ENCODE measurements at places on chromosomes 7 and 10.

DNA sequence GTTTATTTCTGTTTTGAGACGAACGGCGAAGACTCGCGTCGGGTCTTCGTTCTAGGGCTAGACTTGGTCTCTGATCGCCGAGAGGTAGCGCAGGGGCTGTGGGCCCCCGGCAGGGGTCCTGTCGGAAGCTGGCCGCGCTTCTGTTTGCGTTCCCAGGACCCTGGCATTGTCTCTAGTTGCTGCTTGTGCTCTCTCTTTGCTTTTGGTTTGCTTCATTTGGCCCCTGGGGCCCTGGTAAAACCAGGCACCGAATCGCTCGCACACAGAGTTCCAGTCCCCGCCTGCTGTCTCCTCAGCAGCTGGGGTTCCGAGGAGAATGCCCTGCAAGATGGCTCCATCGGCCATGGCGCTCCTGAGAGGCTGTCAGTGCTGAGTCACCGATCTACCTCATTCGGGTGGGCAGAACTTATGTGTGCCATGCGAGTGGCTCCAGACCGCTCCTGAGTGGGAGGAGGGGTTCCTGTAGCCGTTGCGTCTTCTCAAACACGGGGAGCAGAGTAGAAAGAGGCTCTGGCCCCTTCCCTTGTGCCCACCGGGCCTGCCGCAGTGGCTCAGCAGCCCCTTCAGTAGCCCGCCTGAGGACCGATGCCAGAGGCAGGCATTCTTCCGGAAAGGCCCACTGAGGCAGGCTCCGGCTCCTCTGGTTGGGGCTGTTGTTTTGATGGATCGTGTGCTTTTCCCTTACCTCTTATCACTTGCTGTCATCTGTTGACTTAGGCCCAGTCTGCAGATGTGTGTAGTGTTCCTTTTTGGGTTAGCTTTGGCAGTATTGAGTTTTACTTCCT, 826 bp downstream of the CHPF2 start:
- H3K27ac ChIP-seq, result no peak overlapping the region
- peaks cover 21% of the 10 kb centered on the region for H3K36me3 ChIP-seq
- no peaks in the 10 kb centered on the region for H3K27me3 ChIP-seq
- DNase-seq, result no peak

DNA sequence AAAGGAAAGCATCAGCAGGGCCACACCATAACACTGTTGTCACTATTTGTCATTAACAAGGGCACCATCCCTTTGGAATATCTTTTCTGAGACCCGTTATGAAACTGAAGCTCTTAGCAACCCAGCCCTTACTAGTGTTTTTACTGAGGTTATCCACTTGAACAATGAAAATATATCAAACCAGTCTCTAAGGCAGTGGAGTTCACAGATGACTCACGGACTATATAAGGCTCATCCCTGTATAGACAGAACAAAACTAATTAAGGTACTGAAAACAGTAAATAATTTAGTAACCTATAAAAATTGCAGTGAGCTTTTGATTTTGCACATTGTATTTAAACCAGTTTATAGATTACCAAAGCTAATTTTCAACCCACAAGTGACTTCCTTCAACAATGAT, 196.0 kb downstream of the ELAPOR2 start:
- DNase-seq, result no peak
- H3K4me3 ChIP-seq, result no peak overlapping the region
- H3K27ac ChIP-seq, result no peak overlapping the region
- H3K4me1 ChIP-seq, result peaks cover 3% of the 10 kb centered on the region

DNA sequence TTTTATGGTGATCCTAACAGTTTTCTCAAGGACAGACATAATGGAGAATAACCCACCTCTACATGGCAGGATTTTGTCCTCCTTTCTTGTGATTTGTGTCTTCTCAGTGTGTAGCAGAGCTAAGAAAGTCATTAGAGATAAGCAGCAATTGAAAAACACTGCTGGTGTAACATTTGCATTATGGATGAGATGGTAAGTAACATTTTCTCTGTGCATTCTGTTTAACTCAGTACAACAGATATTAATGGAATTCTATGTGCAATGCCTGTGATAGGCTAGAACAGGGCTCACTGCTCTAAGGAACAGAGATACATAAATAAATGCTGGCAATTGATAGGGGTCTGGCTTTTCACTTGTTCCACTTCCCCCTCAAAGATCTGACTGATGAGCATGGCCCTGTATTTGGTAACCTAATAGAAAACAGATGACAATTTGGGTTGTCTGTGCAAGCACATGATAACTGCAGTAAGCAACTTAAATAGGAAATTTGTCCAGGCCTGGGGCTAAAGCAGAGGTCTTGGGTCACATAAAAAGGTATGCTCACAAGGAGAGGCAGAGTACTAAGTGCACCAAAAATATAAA, 560.3 kb upstream of the POM121L12 start:
- DNase-seq, result no peak
- H3K36me3 ChIP-seq, result no peaks in the 10 kb centered on the region
- no peaks in the 10 kb centered on the region for H3K27me3 ChIP-seq
- peaks cover 2% of the 10 kb centered on the region for H3K4me1 ChIP-seq
- no peak overlapping the region for H3K4me3 ChIP-seq

- H3K4me3 ChIP-seq, result no peak overlapping the region
- H3K4me1 ChIP-seq, result peaks cover 7% of the 10 kb centered on the region
- H3K27ac ChIP-seq, result no peak overlapping the region
- H3K27me3 ChIP-seq, result no peaks in the 10 kb centered on the region
- no peak for DNase-seq
These were observed 114.7 kb downstream of the CHN2 start for GRCh38 chr7:29309041-29309854.
